Stimulated activated CD4-positive, alpha-beta T cell treated with anti-CD3 and anti-CD28 coated beads, TNF-alpha, amount 100 ng/mL, for 24 hours (primary cell): ENCODE measurements at places on chromosomes 16 and 17.

DNA sequence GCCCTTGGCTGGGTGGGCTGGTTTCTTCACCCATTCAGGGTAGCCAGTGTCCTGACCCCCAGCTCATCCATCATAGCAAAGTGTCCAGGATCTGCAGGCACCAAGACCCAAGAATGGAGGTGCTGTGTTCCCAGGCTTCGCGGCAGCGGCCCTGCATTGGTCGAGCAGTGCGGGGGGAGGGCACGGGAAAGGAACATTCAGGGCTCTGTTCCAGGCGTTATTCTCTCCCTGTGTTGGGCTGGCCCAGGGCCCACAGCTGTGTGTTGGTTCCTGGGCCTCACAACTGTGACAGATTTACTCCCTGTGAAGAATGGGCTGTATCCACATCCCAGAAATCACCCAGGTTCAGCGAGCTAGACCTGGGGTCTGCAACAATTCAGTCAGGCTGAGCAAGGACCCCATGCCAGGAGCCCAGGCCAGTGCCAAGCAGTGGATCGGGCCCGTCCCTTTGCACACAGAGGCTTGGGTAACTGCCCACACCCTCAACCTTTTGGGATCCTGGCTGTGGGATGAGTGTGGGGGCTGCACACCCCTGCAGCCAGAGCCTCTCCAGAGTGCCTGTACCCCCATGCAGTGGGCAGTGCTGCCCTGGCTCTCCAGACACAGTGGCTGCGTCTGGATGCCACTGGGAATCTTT is 10.0 kb downstream of the GPT2 start:
- no peak for DNase-seq

GRCh38 chr17:9026741-9027140 is 5.4 kb downstream of the NTN1 start:
- DNase-seq, result no peak

DNA sequence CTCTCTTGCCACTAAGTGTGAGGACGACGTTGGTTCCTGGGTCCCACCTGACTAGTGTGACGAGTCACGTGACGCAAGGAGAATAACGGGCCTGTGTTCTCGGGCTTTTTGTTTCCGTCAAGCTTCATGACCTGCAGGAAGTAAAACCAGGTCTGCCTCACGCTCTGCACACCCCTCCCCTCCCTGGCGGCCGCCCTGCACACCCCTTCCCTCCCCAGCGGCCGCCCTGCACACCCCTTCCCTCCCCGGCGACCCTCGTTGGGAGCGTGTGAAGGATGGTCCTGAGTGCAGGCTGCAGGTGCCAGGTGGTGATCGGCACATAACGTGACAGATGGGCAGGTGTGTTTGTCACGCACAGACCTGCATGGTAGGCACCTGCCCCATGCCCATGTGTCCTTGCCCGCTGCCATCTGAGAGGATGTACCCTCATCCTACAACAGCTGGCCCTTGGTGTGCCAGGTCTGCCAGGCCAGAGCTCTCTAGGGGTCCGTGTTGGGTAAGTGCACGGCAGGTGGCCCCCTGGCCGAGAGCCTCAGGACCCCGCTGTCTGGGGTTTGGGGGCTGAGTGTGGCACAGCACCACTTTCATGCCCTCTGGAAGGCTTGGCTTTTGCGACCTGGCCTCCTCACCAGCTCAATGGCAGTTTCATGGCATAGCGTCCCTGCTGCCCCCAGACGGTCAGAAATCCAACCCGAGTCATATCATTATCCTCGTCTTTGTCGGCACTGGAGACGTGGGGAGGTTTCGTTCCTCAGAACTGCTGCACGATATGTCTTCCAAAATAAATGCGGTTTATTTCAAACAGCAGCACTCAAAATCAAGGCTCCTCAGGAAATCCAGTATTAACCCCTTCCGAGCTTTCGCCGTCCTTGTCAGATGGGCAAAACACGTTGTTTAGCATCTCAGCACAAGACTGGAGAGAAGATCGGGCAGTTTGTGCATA is 191.8 kb upstream of the CHMP6 start:
- DNase-seq, result no peak

GRCh38 chr17:17328251-17328650 is 25.1 kb downstream of the NT5M start:
- DNase-seq, result no peak
